Gastrocnemius medialis (tissue), 4 donors: ENCODE measurements at places on chromosomes 1 and 21. TPM values are rescaled to one million over a fixed set of nuclear protein-coding genes. Genes with fewer than 3 reads are reported as not detected.

- DNase-seq = no peak
These were observed 151.7 kb upstream of the HMGB4 start for GRCh38 chr1:33712186-33712585.

GRCh38 chr1:187763465-187763864, 934.7 kb downstream of the PLA2G4A start:
- no peak for DNase-seq

DNA sequence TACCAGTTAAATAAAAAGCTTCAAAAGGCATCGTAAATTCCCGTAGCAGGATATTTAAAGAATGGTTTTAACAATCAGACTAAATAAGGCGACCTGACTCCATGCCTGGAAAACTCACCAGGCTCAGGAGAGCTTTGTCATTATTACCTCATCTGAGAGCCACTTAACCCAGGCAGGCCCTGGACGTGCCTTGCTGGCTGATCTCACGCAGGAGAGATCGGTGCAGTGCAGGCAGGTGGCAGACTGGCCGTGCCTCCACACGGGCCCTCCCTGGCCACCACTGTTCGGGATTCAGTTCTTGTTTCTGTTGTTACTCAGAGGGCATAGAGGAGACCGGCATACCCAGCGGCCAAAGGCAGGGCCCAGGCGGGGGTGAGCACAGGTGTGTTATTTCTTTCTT, 6.4 kb downstream of the MT1HL1 start:
- no peak for DNase-seq

DNA sequence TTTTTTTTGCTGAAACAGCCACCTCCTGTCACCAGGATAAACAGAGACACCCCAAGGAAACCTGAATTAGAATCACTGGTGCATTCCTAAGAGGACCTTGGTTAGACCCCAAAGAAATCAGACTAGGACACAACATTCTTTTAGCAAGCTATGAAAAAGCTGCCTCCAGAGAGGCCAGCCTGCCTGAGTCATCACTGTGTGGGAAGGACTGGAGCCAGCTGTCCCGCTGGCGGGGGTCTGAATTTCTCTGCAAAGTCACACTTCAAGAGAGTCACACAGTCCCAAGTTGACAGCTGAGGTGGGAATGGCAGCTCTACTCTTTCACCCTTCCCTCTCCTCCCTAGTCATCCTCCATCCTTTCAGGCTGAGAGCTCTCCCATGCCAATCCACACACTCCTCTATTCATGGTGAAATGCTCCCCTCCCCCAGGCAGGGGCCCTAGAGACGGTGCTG, 405.0 kb upstream of the POU3F1 start:
- DNase-seq = no peak

- DNase-seq = no peak
These were observed 7.6 kb downstream of the EFNA3 start for GRCh38 chr1:155086128-155086741.

DNA sequence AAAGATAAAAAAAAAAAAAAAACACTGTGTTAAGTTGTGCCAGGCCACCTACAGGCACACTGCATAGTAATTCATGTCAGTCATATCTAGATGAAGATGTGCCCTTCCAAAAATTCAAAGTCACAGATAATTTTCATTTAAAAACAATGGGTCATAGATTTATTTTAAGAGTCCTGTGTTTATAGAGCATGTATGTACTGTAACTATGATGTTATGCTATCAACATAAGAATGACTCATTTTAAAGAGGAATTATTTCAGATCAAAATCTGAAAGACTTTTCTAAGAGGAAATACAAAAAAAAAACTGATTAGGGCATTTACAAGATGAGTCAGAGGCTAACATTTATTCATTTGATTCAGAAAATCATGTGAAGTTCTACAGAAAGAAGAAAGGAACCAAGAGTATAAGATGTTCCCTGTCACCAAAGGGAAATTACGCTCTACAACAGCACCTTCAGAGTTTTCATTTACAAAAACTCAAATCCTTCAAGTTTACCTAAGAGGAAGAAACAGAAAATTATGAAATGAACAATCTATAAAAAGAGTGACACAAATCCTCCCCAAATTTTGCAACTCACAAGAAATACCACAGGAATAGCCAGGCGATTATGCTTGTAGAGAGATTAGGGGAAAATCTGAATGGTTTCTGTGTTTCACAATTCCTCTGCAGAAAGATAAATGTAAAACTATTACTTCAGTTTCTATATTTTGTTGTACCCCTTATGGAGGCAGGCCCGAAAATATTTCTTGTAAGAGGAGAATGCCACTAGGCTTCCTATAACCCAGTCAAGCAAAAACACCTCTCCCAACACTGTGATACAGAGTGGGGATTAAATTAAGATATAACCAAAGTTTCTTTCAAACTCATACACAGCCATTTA, 13.8 kb downstream of the TP53BP2 start:
- DNase-seq = no peak

GRCh38 chr1:184823080-184823479, 68.4 kb upstream of the EDEM3 start:
- DNase-seq = peak; percentile 71

Gene MUL1
- 43.3 TPM for total RNA-seq

Gene ALX3
- not detected for total RNA-seq
